ENCODE measurements at places on chromosomes 3 and 15.

GRCh38 chr15:74449643-74450205 is 11.2 kb downstream of the UBL7 start:
- no peak for DNase-seq

GRCh38 chr3:42080453-42080872 is 10.7 kb upstream of the TRAK1 start:
- no peak for DNase-seq

- DNase-seq = no peak
These were observed 302.2 kb upstream of the CTDSPL start for GRCh38 chr3:37559461-37559860.

DNA sequence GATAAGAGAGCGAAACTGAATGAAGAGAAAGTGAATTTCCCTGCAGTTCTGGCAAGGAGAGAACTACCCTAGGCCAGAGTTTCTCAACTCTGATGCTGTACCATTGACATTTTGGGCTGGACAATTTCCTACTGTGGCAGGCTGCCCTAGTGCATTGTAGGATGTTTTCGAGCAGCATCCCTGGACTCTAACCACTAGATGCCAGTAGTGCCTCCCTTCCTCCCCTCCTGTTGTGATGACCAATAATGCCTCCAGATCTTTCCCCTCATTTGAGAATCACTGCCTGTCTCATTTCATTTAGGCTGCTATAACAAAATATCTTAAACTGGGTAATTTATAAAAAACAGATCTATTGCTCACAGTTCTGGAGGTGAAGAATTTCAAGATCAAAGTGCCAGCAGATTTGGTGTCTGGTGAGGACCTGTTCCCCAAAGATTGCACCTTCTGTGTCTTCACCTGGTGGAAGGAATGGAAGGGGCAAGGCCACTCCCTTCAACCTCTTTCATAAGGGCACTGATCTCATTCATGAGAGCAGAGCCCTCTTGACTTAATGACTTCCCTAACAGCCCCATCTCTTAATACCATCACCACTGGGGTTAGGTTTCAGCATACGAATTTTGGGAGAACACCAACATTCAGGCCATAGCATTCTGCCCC is 188.9 kb upstream of the MEIS2 start:
- DNase-seq = no peak

- no peak for DNase-seq
These were observed 9.6 kb upstream of the LRRFIP2 start for GRCh38 chr3:37183976-37184375.

DNA sequence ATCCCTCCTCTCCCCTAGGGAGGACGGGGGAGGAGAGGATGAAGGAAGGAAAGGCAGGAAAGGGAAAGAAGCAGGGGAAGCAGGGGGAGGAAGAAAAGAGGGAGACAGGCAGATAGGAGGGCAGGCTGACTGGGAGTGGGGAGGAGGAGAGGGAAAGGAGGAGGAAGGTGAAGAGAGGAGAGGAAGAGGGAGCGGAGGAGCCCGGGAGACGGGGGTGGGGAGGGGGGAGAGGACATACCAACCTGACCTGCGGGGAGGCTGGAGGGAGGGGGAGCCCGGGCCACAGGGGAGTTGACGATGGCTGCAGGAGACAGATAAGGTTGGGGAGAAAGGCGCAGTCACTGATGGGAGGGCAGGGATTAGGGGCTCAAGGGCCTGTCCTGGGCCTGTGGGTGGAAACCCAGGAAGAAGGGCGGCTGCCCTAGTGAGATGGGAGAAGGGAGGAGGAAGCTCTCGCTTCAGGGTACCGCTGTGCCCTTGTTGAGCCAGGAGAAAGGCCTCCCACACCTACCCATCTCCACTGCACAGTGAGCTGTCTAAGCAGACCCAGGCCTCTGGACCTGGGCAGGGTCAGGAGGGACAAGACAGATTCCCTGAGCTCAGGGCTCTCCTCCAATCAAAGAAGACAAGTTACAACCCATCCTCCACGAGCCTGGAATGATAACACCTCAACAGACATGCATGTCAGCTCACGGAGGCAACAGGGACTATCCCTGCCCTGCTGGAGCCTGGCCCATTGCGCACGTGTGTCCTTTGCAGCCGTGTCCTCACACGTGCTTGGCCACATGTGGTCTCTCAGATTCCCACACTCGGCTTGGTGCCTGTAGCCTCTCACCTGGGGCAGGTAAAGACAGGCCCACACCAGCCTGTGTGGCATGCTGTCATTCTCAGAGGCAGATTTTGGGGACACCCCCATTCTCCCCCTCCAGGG is 27.9 kb downstream of the C3orf18 start:
- DNase-seq = no peak

GRCh38 chr3:56980243-56980642 is 80.2 kb upstream of the SPATA12 start:
- no peak for DNase-seq

DNA sequence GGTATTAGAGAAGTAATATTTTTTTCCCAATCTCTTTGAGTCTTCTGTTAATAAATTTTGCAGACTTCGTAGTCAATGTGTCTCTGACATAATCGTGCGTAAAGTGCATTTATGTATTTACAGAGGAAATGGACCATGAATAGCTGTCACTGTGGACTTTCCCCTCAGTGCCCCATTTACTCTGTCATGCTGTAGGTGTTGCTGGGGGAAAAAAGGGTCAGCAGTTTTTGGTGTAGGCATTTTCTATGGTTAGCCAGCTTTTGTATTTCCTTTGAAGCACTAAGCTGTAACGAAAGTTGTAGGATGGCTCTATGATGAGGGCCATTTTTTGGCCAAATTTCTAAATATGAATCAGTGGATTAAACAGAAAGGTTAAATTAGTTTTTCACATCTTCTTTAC is 598.4 kb downstream of the FGF12 start:
- DNase-seq = no peak

- no peak for DNase-seq
These were observed 167.0 kb downstream of the FMN1 start for GRCh38 chr15:33027306-33028035.

DNA sequence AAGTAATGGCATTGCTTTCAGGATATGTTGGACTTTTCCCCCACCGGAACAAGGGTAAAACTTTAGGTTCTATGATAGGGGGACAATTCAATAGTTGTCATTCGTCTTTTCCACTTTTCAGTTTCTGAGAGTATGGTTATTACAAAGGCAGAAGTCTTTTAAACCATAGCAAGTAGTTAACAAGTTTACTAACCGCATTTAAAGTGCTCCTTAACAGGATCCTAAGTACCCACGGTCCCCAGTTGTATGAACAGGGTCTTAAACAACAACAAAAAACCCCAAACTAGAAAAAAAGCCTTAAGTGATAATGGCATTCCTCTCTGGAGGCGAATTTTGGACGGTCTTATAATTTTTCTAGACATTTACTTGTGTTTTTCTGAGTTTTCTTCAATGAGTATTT is 831 bp downstream of the IFT57 start:
- no peak for DNase-seq

DNA sequence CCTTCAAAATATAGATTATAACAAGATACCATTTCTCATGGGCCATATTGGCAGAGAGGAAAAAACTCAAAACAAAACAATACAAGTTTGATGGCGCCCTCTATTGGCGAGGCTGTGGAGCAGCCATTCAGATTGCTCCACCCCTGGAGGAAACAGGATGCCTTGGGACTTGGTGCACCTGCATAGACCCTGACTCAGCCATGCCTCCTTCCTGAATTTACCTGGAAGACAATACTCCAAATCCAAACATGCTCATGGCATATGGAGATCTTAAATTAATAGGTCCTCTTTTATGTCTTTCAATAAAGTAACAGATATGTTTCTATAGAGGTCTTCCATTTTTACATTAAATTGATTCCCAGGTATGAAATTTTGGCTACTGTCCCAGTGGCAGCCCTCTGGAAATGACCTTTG is 90.0 kb downstream of the APBA2 start:
- peak; percentile 57 for DNase-seq

DNA sequence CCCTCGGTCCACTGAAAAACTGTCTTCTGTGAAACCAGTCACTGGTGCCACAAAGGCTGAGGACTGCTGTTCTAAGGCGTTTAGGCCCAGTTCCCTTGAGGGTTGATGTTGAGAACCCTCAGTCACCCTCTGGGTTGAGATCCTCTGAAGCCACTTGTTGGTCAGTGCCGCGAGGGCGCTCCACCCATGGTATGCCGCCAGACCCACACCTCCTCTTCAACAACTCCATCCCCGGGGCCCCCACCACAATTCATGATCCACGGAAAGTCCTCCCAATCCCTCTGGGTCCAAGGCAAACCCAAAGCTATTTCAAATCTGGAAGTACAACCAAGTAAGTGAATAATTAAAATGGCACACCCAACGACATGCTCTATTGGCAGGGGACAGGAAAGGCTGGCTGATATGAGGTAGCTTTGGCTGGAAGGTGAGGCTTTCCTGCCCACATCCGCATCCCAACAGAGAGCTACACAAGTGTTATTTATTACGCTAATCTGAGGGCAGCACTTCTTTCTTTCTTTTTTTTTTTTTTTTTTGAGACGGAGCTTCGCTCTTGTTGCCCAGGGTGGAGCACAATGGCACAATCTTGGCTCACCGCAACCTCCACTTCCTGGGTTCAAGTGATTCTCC is 58.1 kb downstream of the XXYLT1 start:
- no peak for DNase-seq

DNA sequence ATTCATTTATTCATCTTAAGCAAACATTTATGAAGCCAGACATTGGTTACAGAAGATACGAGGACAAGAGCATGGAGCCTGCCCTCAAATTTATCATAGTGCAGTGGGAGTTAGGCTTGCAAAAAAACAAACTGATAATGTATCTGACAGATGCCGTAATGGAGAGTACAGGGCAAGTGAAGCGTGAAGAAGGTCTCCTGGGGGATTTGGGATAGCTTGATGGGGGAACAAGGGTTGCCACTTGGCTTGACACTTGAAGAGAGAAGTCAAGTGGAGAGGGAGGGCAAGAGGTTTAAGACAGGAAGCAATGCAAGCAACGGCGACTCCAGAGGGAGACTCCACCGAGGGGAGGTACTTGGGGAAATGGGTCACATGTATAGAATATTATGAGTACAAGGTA is 129.3 kb downstream of the SSR3 start:
- DNase-seq = no peak

- no peak for DNase-seq
These were observed 32.4 kb downstream of the DZIP1L start for GRCh38 chr3:138082992-138083386.

DNA sequence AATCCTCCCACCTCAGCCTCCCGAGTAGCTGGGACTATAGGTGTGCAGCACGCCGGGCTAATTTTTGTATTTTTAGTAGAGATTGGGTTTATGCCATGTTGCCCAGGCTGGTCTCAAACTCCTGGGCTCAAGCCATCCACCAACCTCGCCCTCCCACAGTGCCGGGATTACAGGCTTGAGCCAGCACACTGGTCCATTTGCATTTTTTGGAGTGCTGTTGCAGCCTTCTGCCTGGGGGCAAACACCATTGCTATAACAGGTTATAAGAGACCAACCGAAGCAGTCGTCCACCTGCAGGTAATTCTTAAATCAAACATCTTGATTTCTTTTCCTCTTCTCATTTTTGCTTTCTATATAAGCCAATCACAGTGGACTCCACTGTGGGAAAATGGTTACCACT is 27.7 kb downstream of the ACKR4 start:
- no peak for DNase-seq

- DNase-seq = no peak
These were observed 103.0 kb upstream of the ARHGEF26 start for GRCh38 chr3:154018100-154018696.

DNA sequence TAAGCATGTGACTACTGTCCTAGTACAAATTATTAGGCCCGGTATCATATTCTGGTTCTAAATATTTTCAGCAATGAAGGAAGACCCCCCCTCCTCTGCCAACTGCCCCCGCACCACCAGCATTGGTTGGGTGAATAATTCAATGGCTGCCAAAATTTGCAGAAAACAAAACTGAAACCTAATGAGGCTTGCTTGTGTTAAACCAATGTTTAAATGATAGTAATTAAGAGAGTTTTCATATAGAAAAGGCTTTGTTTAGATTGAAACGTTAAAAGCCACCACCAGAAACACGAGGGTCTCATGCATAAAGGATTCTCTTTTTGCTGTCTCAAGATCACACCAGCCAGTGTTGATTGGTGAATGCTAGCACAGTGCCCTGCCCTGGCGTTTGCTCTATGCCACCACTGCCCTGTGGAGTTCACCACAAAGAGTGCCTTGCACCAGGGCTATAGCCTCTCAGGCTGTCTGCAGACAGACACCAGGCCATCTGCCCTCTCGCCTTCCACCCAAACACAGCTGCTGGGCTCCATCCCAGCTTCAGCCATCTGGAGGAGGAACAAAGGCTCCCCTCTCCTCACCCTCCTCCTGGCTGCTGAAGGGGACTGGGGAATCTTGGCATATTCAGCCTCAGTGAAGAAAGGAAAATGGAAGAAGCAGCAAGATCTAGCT is 200.3 kb upstream of the PFN2 start:
- DNase-seq = no peak

DNA sequence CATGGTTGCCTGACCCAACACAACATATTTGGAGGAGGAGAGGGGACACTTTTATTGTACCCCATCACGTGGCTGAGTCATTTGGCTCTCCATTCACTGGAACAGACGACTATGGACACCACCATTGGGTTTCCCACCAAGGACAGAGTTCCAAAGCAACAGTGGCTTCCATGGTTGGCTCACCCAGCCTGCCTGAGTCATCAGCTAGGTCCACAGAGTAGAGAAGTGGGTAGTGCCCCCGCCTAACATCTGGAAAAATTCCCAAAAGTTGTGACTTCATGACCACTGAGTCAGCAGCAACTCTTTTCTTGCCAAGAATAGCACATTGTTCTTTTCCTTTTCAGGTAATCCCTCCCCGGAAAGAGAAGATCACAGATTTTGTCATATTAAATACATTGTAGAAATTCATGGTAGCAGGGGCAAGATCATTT is 3.0 kb upstream of the PPP1R2 start:
- DNase-seq = peak; percentile 80

- DNase-seq = peak; percentile 75
These were observed 71.5 kb upstream of the MEX3B start for GRCh38 chr15:82117296-82117695.

DNA sequence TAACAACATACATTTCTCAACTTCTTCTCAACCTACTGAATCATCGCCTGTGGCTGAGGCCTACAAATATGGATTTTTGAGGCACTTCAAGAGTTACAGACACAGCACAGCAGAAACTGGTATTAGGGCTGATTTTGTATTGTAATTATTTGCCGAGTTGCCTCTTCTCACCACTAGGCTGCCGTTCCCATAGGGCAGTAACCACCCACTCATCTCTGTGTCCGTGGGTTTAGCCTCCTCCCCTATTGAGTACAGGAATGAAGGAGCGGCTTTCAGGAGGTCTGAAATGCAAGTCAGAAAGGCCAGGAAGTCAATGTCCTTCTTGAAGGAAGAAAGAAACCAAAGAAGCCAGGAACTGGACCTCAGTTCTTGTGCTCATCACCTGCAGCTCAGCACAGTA is 220.8 kb downstream of the MTHFS start:
- DNase-seq = no peak

DNA sequence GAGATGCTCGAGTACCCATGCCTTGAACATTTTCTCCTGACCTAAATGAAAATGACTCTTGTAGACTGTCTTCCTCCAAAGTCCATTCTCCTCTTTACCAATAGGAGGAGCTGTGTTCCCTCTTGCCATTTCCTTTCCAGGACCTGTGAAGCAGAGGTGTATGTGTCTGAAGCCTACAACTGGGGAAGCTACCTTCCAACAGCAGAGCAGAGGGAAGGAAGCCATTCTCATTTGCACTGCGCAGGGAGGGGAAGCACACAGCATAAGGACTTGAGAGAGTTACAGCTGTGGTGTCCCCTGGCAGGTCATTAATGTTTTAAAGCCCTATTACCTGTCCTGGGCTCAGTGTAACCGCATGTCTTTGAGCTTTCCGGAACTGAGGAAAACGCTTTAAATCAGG is 38.7 kb downstream of the HSPBAP1 start:
- DNase-seq = no peak

GRCh38 chr15:47300596-47300995 is 416.7 kb upstream of the SEMA6D start:
- DNase-seq = no peak

Data from osteocyte (in vitro differentiated cells).